ENCODE measurements at places on chromosomes 3 and 15.

- DNase-seq, result no peak
Observed at GRCh38 chr3:78273326-78273725, 1233.4 kb downstream of the ROBO2 start.

DNA sequence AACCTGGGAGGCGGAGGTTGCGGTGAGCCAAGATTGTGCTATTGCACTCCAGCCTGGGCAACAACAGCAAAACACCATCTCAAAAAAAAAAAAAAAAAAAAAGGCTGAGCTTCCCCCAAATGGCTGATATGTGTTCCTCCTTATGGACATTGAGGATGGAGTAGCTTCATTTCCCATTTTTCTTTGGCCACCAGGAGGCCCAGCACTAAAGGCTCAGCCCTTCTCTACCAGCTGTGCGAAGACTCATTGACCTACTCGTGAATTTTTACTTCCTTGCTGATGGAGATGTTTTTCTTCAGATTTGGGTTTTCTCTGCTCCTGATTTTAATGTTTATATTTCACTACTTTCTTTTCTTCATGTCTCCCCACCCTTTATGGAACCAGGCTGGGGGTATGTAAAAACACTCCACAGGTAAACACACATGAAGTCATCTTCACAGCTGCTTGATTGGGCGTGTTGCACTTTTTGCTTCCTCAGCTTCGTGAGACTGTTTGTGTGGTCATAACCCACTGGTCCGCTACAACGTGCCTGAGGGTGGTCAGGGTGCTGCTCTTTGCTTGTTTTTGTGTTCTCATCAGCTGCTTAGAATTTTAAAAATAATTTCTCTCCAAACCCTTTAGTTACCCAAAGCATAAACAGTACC, 13.5 kb downstream of the SEMA4B start:
- no peak for DNase-seq

- DNase-seq, result no peak
Observed at GRCh38 chr15:100595964-100596363, 6.0 kb downstream of the LINS1 start.

DNA sequence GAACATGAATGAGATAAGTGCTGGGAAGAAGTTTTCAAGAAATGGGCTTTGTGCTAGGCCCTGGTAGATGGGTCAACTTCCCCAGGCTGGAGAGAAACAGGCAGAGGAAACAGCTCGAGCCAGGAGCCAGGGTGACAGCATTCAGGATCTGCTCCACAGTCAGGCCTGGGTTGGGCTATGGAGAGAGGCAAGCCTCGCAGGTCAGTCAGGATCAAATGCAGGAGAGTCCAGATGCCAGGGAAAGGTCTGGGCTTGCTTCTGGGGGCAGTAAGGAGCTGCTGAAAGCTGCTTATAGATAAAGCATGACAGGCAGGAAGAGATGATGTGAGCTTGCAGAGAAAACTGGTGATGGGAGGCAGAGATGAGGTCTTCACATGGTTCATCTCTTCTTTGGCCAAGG, 11.0 kb upstream of the USP3 start:
- no peak for DNase-seq

- no peak for DNase-seq
Observed at GRCh38 chr15:88994286-88994685, 81.1 kb upstream of the MFGE8 start.

DNA sequence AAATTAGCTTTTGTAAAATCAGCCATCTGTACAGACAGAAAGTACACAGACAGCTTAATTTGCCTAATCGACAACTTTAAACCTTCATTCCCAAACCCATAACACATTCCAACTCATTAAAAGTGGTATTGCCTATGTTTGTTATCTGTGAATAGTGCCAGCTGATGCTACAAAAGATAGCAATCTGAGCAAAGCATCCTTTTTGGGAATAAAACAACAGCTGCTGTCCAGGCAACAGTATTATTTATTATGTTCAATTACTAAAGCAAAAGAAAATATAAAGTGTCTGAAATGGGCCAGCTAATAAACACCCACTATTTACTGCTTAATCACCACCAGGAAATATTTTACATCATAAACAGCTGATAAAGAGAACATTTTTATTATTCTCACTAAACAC, 134.8 kb upstream of the ABI3BP start:
- no peak for DNase-seq

DNA sequence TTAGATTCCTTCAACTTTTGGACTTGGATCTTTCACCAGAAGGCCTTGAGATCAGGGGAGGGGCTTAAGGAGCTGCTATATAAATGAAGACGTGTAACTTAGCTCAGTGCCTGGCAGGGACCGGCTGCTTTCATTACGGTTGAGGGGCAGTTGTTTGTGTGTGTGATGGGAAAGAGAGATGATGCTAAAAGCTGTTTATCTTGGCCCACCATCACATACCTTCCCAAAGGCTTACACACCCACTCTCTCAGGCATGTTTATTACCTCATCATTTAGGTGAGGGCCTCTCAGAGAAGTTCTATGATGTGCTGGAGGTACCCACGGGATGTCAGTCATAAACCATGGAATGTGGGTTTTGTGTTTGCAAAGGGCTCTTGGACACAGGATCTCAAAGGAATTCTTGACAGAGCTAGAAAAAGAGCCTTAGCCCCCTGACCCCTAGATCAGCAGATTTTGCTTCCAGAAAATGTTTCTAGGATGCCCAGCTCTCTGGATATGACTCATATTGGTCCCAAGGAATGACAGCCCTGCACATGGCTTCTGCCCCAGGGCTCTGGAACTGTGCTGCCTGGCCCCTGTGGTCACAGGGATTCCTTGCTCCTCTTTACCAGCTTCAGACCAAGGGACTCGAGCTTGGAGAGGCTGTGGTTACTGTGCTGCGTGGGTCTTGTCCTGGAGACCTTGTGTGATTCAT, 15.9 kb upstream of the SMAD3 start:
- no peak for DNase-seq

DNA sequence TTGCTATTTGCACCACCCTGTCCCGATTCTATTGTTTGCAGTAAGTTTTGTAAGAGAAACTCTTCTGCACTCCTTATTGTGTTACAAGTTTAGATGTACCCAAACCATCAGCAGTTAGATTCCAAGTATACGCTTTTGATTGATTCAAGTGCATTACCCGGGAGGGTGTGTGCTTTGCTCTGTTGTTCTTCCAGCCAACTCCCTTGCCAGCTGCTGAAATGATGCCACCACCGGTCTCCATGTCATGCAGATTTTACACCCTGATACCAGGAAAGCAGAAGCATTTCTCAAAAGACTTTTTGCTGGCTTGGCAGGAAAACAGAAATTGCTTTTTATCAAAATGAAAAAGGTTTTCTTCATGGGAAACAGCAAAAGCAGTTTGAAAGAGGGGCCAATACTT, 1006.6 kb upstream of the CFAP20DC start:
- no peak for DNase-seq

- DNase-seq, result no peak
Observed at GRCh38 chr3:71441217-71441924, 142.2 kb downstream of the FOXP1 start.

- no peak for DNase-seq
Observed at GRCh38 chr3:128515967-128516366, 23.0 kb upstream of the GATA2 start.

- no peak for DNase-seq
Observed at GRCh38 chr15:57586661-57587424, 4.9 kb upstream of the MYZAP start.

GRCh38 chr3:143699424-143699823, 148.8 kb downstream of the SLC9A9 start:
- no peak for DNase-seq

DNA sequence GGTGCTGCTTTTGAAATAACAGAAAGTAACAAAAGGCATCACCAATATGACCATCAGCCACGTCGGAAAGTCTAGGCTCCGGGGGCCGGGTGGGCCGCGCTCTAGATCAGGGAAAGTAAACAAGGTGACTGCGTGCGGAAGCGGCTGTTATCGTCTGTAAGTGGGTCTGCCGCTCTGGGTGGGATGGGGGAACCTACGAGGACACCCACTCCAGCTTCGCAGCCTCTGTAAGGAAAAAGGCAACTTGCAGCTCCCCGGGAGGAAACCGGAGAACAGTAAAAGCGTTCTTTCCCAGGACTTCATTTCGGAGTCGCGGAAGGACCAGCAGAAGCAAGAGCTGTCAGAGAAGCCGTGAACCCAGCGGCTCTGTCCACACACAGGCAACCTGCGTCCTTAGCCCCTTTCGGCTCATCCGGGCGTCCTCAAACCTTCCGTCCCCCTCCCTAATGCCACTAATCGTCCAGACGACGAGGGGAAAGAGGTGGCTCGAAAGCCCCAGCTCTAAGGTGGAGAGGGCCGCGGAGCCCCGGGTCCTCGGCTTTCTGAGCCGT, 461 bp downstream of the XRN1 start:
- peak; percentile 26 for DNase-seq

DNA sequence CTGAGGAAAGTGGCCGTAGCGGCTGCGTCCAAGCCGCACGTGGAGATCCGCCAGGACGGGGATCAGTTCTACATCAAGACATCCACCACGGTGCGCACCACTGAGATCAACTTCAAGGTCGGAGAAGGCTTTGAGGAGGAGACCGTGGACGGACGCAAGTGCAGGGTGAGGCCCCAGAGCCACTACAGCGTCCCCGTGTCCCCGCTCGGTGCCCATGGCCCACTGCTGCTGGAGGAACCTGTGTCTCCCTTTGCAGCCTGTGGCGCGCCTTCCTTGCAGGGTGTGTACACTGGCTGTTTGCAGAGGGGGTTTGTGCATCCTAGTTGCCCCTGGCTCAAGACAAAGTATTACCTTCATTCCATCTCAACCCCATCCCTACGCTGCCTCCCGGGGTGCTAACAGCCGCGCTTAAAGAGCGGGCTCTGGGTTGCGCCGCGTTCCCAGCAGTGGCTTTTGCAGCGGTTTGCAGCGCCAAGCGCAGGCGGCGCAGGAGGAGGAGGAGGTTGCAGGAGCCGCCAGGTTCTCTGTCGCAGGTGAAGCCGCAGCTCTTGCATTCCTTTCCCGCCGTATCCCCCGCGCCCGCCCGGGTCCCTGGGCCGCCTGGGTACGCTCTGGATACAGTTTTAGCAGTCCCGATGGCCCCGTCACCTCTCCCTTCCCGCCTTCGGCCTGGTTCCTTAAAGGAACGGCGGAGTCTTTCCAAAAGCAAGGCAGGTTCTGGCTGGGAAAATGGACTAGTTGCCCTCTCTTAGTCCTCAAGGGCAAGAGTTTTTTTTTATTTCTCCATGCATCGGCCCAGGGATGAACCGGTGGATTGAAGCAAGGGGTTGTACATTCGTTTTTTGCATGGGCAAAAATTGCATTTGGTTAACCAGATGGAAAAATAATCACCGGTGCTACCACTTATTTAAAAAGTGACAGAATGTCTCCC, 1.2 kb downstream of the CRABP1 start:
- no peak for DNase-seq

- DNase-seq, result no peak
Observed at GRCh38 chr3:100045696-100046095, 68.6 kb downstream of the FILIP1L start.

- no peak for DNase-seq
Observed at GRCh38 chr15:65993236-65993635, 123.9 kb downstream of the RAB11A start.

GRCh38 chr15:76032046-76032445, 19.8 kb upstream of the NRG4 start:
- no peak for DNase-seq

DNA sequence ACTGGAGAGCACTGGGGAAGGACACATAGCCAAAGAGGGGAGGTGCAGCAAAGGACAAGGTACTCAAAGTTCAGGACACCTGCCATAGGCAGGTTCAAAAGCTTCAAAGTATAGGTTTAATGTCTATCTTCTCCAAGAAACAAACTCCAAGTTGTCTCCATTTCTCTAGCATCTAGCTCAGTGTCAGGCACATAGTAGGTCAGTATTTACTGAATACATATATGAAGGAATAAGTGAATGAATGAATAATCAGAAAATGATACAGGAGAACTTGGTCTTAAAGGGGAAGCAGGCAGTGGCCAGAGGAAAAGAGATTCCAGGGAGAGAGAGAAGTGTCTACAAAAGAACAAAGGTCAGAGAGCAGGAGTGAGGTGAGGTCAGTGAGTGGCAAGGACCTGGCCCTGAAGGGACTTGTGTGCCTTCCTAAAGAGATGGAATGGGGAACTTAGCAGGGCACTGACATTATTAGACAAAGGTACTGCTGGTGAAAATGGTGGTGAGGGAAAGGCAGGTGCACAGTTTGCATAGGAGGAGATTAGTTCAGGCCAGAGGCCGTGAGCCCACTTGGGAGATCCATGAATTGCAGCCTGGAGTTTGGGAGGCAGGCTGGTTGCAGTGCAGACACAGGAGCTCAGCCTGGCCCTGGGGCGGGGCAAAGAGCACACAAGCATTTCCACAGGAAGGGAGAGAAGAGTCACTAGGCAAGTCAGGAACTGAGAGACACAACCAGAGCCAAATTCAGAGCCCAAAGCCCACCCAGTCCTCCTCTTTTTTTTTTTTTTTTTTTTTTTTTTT, 21.4 kb downstream of the TBC1D2B start:
- no peak for DNase-seq

GRCh38 chr3:14235003-14235911, 56.6 kb downstream of the LSM3 start:
- DNase-seq, result no peak

DNA sequence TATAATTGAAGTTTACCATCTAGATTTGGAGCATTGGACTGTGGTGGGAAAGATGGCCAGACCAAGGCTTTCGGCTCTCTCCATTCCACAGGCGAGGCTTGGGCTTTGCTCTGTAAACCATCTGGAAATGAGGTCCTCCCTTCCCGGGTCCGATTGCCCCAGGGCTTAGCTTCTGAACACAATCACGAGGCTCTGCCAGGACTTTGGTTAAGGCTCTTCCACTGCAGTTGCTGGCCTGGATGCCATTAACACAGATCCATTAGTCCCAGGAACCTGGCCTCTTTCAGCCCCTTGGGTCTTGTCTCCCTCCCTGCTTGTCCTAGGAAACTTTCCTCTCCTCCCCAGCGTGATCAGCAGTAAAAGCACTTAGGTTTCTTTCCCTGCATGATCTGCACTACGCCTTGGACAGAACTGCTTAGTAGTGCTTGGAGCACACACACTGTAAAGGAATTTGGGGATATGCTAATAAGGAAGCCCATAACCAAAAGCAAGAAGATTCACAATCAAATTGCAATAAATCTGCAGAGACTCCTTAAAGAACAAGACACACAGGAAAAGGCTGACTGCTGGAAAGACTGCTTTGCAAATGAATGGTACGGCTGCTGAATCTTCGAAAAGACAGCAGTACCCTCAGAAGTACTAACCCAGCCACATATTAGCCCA, 154.3 kb downstream of the ECT2 start:
- no peak for DNase-seq

- DNase-seq, result no peak
Observed at GRCh38 chr15:95323796-95324195, 1006.7 kb upstream of the NR2F2 start.

Data from stimulated activated CD4-positive, alpha-beta T cell treated with anti-CD3 and anti-CD28 coated beads, Interleukin-12 subunit alpha, Interleukin-12 subunit beta, amount 100 ng/mL, for 24 hours (primary cell).